ENCODE measurements at places on chromosomes 6 and 20.

GRCh38 chr6:140581601-140582000 lies 1207.2 kb upstream of the CITED2 start:
- DNase-seq, result no peak

- no peak for DNase-seq
Observed at GRCh38 chr20:23257848-23258746, 92.5 kb upstream of the NXT1 start.

DNA sequence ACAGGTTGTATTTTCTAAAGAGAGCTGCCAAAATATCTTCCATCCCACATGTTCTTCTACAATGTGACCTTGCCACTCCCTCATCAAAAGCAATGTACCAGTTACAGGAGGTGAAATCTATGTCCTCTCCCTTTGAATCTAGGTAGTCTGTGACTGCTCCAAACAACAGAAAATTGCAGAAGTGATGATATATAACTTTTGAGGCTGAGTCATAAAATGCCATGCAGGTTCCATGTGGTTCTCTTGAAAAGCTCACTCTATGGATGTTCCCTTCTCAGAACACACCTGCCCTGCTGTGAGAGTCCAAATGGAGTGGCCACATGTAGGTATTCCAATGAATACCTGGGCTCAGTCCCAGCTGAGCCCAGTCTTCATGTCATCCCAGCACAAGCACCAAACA lies 16.9 kb upstream of the PHIP start:
- DNase-seq, result no peak

DNA sequence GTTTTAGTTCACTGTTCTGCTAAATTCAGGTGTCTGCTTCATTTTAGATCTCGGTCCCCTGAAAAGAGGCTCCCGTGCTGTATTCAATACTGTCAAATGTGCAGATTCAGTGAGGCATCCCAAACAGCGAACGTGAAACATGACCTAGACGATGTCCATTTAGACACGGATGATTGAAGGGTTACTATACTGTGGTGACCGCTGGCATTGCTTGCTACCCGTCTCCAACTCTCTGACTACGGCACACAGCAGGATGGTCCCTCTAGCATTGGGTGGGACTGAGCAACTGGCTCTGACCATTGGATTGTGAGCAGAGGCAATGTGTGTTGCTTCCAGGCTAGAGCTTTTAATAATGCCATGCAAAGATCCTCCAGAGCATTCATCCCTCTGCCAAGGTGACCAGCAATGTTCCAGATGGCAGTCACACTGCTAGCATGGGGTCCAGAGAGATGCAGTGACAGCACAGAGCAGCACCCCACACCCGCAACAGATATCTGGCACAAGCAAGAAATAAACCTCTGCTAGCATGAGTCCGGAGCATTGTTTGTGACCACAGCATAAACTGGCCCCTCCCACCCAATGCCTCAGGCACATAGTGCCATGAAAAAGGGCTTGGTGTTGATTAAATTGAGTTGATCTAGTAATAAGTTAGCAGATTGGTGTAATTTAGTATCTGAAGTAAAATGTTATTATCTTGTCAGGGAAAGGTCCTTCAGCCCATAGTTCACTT lies 9.0 kb downstream of the METTL24 start:
- no peak for DNase-seq
